Right ventricle myocardium superior (tissue), 1 donor: ENCODE measurements at places on chromosomes 6 and 20. TPM values are rescaled to one million over a fixed set of nuclear protein-coding genes. Genes with fewer than 3 reads are reported as not detected.

Gene KIAA0408
- 3.1 TPM for total RNA-seq

Gene TNXB
- 65.8 TPM for total RNA-seq

Gene MRPS18A
- 39.5 TPM for total RNA-seq

Gene ECT2L
- 0.70 TPM for total RNA-seq

Gene ZNF831
- total RNA-seq = 0.08 TPM

Gene BTN1A1
- total RNA-seq = not detected

Gene MEP1A
- not detected for total RNA-seq

Gene GPX5
- total RNA-seq = not detected

Gene CCDC170
- total RNA-seq = 0.65 TPM

Gene DNPH1
- total RNA-seq = 31.5 TPM

DNA sequence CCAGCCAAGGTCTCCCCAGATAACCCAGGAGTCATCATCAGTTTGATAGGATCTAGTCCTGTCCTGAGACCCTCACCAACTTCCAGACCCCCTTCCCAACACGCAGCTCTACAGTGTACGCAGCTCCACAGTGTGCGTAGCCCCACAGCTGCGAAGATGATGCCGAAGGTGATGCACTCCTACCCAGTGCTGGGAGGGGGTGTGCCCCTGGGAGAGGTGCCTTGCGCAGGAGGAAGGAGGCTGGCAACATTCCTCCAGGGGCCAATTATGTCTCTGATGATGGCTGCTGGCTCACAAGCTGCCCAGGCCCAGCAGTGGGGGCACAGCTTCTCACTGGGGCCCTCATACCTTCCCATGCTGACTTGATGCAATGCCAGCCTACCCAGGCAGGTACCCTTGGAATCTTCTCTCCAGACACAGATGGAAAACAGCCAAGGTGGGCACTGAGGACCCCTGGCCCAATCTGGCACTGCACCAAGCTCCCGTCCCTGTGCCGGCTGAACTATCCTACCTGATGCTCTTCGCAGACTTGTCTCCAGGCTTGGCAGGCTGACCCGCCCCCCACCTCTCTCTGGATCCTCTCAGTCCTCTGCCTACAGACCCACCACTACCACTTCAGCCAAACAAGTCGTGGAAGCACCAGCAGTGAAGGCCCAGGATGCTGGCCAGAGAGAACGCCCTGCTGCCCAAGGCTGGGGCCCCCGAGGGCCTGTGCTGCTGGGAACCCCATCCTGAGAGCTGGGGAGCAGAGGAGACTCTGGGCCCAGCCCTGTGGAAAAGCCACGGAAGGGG lies 1.4 kb downstream of the ZNF512B start:
- peak; percentile 40 for DNase-seq

DNA sequence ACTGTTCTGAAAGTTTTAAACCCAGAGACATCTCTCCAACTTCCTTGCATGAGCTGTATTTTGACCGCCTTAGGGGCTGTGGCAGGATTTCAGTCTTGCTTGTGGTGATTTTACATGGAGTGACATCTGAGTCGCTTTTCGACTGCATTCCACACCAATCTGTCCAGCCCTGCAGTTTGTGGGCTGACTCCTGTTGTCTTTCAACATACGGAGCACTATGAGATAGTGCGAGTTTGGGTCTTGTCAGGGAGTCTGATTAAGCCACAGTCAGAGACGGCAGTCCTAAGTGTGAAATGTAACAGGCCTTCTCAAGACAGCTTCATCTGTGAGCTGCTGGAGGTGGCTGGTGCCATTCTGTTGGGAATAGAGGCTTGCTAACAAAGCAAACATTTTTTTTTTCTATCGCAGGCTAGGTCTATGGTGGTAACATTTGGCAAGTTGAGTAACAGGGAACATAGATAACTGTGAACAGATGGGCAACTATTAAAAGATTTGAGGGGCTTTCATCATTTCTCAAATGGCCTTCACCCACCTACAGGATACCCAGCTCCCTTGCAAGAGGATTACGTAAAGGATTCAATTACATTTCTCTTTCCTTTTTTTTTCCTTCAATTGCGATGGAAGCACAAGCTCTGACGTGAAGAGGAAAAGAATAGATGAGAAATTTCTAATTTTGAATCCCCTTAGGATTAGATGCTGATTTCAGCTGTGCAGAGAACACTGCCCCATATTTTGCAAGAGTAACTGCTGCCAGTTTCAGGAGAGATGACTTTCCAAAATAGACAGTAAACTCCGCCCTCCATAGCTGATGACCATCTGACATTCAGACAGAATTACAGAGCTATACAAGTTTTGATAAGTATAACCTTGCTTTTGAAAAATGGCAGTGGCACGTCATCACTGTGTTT lies 25.1 kb downstream of the CAP2 start:
- no peak for DNase-seq

GRCh38 chr20:44334306-44334705 lies 2.5 kb upstream of the R3HDML start:
- DNase-seq = no peak

DNA sequence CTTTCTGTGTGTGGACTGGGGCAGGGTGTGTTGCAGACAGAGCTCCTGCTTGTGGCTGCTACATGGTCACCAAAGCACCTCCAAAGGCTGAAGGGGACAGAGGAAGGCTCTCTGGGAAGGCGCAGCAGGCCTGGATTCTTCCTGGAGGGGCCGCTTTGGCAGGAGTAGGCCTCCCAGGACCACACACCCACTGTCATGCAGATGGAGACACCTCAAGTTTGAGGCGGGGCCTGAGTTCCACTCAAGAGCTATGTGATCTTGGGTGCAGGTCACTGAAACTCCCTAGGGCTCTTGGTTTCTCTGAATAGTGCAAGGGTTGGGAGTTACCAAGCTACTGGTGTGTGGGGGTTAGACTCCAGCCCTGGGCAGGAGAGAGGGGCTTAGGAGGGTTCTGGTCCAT lies 27.9 kb downstream of the EFCAB8 start:
- no peak for DNase-seq

- no peak for DNase-seq
Observed at GRCh38 chr6:28910901-28911690, 12.7 kb downstream of the TRIM27 start.

- no peak for DNase-seq
Observed at GRCh38 chr20:2690718-2691117, 1.9 kb upstream of the EBF4 start.

DNA sequence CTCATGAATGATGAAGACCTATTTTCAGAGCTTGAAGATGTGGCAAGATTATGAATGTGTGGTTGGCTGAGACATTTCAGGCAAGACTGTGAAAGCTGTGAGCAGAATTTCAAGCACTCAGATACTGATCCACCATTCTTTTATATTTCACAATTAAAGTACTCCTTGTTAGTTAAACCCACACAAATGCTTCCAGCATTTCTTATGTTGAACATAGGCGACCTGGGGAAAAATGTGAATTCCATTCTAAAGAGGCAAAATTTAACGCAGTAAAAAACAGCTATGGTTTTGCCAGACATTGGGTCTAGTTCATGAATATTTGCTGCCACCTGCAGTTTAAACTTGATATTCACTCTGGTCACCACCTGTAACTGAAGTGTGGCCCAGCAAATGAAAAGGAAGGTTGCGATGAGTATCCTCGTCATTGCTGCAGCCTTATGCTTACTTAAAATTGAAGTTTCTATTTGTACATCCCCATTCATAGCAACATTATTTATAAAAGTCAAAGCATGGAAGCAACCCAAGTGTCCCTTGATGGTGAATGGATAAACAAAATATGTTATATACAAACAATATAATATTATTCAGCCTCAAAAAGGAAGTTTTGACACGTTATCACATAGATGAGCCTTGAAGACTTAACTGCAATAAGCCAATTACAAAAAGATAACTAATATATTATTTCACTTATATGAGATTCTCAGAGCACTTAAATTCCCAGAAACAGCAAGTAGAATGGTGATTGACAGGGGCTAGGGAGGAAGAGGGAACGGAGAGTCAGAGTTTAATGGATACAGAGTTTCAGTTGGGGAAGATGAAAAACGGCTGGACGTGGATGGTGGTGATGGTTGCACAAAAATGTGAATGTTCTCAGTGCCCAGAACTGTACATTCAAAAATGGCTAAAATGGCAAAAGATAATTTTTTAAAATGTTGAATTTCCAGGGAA lies 32.4 kb upstream of the FAM184A start:
- no peak for DNase-seq

DNA sequence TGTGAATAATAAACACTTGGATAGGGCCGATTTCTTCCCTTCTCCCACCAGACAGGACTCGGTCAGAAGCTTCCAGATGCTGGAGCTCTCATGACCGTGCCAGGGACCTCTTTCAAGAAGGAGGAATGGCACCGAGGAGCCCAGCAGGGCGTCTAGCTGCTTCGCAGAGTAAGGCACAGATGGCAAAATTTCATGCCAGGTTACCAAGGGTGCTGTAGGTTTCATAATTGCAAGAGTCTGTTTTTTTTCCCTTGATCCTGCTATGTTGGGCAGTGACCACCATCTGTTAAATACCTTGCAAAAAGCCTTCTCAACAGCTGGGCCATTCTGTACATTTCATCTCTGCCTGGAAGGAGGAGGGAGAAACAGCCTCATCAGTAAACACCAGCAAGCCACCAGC lies 111.8 kb downstream of the EDN3 start:
- no peak for DNase-seq

GRCh38 chr6:36076178-36077063 lies 48.8 kb downstream of the MAPK14 start:
- no peak for DNase-seq

- no peak for DNase-seq
Observed at GRCh38 chr6:77972334-77972733, 319.5 kb downstream of the MEI4 start.

DNA sequence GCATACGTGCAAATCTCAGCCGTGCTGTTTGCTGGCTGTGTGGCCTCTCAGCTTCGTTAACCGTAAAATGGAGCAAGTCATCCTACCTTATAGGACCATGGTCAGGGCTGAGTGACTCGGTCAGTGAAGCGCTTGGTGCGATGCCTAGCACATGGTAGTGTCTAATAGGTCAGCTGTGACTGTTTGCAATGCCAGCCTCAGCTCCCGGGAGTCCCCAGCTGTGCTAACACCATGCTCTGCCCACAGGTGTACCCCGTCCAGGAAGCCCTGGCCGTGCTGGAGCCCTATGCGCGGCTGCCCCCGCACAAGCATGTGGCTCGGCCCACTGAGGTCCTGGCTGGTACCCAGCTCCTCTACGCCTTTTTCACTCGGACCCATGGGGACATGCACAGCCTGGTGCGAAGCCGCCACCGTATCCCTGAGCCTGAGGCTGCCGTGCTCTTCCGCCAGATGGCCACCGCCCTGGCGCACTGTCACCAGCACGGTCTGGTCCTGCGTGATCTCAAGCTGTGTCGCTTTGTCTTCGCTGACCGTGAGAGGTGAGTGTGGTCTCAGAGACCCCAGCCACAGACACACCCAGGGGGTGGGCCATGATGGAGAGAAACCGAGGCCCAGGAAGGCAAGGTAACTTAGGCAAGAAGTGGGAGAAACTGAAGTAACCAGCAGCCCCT lies 10.6 kb downstream of the TRIB3 start:
- no peak for DNase-seq

DNA sequence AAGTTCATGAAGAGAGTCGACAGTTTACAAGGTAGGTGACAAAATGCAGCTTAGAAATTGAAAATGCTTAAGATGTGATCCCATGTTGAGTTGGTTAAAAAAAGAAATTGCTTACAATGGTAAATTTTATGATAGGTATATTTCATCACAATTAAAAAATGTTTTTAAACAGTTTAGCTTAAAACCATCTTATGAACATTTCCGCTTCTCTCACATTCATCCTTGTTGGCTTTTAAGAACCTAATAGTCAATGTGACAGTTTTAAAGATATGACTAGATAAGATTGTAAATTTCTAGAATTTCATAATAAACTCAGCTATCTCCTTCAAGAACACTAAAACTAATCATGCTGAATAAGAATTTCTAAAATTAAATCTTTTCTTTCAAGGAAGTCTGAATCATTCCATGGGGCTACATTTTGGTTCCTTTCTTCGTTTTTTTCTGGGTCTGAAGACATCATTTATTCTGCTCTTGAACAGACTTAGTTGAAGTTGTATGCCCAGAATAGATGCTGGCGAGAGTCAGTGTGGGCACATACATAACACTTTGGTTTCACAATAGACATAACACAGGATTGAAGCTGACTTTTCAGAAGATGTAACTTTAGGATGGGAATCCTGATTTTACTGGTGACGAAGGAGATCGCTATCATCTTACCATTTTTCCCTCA lies 35.9 kb upstream of the LTV1 start:
- no peak for DNase-seq

DNA sequence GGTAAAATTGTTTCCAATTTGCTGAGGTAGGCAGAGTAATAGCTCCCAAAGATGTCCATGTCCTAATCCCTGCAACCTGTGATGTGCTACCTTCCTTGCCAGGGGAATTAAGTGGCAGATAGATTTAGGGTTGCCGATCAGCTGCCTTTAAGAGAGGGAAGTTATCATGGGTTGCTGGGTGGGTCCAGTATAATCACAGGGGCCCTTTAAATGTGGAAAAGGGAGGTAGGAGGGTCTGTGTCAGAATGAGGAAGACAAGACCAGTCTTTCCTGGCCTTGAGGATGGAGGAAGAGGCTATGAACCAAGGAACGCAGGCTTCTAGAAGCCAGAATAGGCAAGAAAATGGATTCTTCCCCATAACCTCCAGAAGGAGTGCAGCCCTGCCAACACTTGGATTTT lies 50.7 kb downstream of the CTCFL start:
- DNase-seq = no peak

DNA sequence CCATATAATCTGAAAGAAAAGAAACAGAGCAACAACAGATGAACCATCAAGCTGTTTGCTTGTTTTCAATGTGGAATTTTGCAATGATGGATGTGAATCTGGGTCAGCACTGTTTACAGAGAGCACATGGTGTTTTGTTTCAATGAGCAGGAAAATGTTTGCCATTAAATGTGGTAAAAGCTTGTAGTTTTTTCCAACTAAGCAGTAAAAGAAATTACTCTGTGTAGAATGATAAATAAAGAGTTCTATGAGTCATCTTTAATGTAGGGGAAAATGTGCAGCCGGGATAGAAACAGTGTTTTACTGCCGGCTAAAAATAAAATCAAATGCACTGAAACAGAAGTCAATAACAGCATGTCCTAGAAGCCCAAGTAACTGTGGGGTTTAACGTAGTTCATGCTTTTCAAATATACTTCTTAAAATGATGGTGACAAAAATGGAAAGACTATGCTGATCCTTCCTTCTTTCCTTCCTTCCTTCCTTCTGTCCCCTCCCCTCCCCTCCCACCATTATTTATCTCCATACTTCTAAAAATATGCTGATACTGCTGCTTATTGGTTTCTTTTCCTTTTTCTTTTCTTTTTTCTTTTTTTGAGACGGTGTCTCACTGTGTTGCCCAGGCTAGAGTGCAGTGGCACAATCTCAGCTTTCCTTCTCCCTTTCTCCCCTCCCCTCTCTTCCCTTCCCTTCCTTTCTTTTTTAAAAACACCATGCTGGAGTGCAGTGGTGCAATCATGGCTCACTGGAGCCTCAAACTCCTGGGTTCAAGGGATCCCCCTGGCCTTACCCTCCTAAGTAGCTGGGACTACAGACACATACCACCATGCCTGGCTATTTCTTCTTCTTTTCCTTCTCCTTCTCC lies 6.3 kb upstream of the NAA20 start:
- DNase-seq = no peak

DNA sequence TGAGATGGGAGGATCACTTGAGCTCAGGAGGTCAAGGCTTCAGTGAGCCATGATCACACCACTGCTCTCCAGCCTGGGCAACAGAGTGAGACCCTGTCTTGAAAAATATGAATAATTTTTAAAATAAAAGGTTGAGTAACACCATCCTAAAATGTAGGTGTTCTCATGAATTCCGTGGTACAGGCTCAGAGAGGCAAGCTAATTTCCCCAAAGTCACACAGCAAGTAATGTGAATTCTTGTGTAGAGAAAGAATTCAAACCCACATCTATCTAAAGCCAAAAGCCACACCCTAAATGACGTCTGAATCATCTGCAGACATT lies 80.5 kb downstream of the ZNF217 start:
- no peak for DNase-seq

- DNase-seq = no peak
Observed at GRCh38 chr6:83589076-83589475, 76.7 kb downstream of the PRSS35 start.
